ENCODE measurements at places on chromosomes 7 and 10.
A peak's percentile ranks its signal among the peaks of the same experiment; 100 is the strongest.

GRCh38 chr10:4070184-4070583 lies 285.2 kb upstream of the KLF6 start:
- no peak for DNase-seq

DNA sequence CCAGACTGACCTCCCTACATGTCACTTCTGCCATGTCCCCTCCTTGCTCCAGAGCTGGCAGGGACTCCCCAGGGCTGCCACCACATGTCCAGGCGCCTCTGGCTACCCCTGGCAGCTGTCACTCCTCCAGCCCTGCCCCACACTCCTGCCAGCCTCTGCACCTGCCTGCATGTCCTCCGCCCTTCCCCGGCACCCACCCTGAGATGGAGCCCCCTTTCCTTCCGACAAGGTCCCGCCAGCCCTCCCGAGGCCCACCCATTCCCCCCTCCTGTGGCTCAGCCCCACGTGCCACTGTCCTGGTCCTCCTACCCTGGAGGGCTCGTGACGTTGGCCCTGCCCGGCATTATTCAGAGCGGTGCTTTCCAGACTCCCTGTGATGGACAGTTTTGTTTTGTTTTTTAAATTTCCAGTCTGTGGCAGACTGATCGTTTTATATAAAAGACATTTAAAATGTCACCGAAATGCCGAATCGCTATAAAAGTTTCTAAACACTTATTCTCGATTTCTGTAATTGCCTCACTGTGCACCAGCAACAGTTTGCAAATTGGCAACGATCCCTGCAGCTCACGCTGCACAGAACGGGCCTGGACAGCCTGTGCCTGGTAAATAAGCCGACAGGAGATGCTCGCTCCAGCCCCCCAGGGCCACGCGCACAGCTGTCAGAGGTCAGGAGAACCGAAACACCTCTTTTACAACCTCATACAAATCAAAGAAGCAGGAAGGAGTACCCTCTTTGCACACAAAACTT lies 111.1 kb upstream of the SH2B2 start:
- no peak for DNase-seq

GRCh38 chr10:132096223-132096622 lies 30.5 kb downstream of the JAKMIP3 start:
- peak; percentile 22 for DNase-seq

- DNase-seq = no peak
Observed at GRCh38 chr7:81816312-81816711, 46.5 kb upstream of the HGF start.

- DNase-seq = no peak
Observed at GRCh38 chr10:5364374-5364773, 392 bp upstream of the UCN3 start.

- DNase-seq = no peak
Observed at GRCh38 chr7:78071491-78072200, 273.1 kb downstream of the PHTF2 start.

- peak; percentile 62 for DNase-seq
Observed at GRCh38 chr10:29735628-29736365, 101.0 kb upstream of the SVIL start.

- DNase-seq = no peak
Observed at GRCh38 chr7:30726296-30727006, 25.5 kb upstream of the INMT start.

DNA sequence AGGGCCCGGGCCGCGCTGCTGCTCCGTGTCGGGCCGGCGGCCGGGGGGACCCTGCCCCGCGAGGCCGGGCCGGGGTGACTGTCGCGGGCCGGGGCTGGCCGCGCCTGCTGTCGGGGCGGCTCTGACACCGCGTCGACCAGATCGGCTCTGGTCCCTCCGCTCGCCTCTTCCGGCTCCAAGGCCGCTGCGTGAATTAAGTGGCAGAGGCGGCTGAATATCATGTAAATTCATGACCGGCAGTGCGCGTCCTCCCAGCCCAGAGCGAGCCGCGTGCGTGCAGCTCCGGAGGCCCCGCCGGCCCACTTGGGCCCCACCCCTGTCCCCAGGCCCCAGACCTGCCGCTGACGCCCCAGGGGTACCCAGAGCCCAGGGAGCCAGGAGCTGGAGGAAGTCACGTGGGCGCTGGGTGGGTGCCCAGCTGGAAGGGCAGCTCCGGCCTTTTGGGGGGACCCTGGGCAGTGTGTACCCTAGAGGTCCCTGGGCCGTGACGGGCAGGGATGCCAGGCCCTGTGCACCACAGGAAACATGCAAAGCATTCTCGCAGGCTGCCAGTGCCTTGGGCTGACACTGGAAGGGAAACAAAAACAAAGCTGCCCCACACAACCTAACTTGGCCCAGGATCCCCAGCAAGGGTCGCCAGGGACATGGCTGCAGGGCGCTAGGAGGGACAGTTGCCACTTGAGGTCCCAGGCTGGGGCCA lies 584.0 kb upstream of the MKI67 start:
- DNase-seq = no peak

GRCh38 chr7:113367041-113367586 lies 248.8 kb upstream of the SMIM30 start:
- no peak for DNase-seq

GRCh38 chr7:89456556-89456955 lies 661.0 kb upstream of the TEX47 start:
- DNase-seq = no peak

- no peak for DNase-seq
Observed at GRCh38 chr7:51188987-51189386, 127.6 kb downstream of the COBL start.

DNA sequence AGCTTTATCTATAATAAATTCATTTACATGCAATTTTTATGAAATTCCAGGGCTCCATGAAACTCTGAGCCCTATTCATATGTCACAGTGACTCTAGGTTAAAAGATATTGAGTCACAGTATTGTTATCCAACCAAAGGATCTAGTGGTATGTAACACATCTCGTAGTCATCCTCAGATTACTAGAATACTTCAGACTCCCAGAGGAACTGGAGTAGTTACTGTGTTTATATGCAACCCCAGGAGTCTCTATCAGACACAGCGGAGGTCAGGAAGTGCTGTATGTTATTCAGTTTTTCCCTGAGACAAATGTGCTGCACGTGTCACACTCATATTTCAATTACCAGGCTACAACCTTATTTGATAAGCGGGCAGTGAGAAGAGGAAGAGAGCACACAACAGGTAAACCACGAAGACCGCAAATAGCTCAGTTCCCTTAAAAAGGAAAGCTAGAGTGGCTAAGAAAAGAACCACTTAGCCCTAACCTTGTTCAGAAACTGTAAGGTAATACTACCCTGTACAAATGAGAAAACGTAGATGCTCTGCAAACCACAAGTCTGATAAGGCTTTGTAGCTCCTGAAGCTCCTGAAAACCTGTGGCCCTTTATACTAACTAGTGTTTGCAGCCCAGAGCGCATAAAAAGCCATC lies 114.0 kb upstream of the CNTNAP2 start:
- no peak for DNase-seq

- peak; percentile 17 for DNase-seq
Observed at GRCh38 chr10:110932505-110933180, 13.2 kb downstream of the SHOC2 start.

GRCh38 chr7:21912305-21912704 lies 33.4 kb downstream of the CDCA7L start:
- DNase-seq = no peak

GRCh38 chr10:76640806-76641205 lies 996.8 kb downstream of the KCNMA1 start:
- no peak for DNase-seq

DNA sequence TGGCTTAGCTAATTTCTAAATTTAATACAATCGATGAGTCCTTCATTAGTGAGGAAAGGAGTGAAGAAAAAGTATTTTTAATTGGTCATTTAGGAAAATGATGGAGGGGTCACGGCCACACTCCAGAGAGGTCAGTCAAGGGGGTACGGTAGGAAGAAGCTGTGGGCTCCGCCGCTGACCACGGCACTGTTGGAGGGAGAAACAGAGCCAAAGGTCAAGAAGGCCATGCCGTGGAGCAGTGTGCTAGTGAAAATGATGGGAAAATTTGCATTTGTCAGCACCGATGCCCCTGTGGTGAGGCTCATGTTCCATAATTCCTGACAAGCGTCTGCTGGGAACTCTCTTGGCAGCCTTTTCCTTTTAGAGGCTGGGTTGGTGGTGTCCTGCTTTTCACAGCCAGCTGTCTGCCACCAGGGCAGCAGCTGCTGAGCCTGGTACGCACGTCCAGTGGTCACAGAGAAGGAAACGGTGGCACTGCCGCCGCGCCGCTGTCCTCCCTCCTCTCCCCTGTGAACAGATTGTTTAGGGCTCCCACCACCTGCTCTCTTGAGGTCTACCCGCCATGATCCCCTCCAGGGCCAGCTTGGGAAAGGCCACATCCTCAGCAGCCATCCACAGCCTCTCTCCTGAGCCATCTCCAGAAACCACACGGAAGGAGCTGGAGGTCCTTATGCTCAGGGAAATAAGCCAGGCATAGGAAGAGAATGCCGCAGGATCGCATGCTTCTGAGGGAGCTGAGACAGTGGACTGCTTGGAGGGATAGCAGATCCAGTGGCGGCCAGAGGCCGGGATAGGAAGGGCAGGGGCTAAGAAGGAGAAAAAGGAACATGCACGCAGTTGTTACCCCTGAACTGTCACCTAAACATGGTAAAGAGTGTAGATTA lies 263.7 kb upstream of the PPP2R2D start:
- DNase-seq = no peak

- DNase-seq = no peak
Observed at GRCh38 chr10:11450427-11450826, 161.0 kb downstream of the USP6NL start.

GRCh38 chr10:21260506-21261149 lies 264.9 kb downstream of the SKIDA1 start:
- DNase-seq = no peak

GRCh38 chr7:24981171-24981951 lies 1.4 kb upstream of the OSBPL3 start:
- DNase-seq = peak; percentile 61

All from foreskin keratinocyte (primary cell).